ENCODE measurements at places on chromosomes 5 and 9.
A peak's percentile ranks its signal among the peaks of the same experiment; 100 is the strongest.

GRCh38 chr9:133946840-133947486 is 45.2 kb downstream of the VAV2 start:
- no peak for DNase-seq

DNA sequence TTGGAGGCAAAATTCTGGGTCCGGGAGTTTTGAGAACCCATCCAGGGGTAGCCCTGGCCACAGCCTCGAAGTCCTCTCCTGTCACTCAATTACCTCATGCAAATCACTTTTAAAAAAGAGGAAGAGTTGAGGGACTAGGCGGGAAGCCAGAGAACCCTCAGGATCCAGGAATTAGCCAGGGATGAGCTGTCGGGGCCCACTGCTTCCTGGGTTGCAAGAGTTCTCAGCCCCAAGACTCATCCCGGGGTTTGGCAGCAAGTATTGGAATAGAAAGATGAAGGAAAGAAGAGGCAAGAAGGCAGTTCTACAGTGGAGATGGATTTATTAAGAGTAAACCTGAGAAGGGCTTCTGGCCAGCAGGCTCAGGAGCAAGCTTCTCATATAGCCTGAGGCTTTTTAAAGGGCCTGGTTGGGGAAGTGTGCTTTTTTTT is 25.6 kb downstream of the C9orf50 start:
- no peak for DNase-seq

- DNase-seq = no peak
These were observed 480.7 kb downstream of the DMAC1 start for GRCh38 chr9:7318920-7319319.

GRCh38 chr9:99400184-99400731 is 178.2 kb downstream of the SEC61B start:
- DNase-seq = no peak

GRCh38 chr9:78525986-78526560 is 229.1 kb downstream of the PSAT1 start:
- DNase-seq = no peak

- DNase-seq = no peak
These were observed 120.6 kb downstream of the MSX2 start for GRCh38 chr5:174844971-174845370.

DNA sequence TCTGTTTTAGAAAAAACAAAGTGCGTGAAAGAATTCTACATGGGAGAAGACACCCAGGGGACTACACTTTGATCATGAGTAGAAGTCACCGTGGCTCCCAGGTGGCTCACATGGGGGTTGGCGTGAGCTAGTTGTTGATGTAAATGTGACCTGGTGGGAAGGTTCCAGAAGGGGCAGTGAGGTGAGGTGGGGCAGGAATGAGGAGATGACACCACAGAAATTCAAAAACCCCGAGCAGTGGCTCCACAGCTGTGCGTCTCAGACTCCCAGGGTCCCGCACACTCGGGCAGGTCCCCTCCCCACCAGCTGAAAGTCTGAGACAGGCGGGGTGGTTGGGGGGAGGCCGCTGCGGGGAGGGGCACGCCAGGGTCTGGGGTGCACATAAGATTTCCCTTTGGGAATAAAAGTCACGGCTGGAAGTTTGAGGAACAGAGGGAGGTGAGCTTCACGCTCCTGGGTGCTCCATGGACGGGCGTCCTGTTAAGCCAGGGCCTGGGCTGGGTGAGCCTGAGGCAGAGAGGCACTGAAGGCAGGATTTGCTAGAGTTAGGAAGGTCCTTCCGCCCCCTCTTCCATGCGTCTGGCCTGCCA is 29.9 kb downstream of the GLT6D1 start:
- no peak for DNase-seq

GRCh38 chr5:149360272-149360671 is 2.4 kb downstream of the PCYOX1L start:
- DNase-seq = no peak

DNA sequence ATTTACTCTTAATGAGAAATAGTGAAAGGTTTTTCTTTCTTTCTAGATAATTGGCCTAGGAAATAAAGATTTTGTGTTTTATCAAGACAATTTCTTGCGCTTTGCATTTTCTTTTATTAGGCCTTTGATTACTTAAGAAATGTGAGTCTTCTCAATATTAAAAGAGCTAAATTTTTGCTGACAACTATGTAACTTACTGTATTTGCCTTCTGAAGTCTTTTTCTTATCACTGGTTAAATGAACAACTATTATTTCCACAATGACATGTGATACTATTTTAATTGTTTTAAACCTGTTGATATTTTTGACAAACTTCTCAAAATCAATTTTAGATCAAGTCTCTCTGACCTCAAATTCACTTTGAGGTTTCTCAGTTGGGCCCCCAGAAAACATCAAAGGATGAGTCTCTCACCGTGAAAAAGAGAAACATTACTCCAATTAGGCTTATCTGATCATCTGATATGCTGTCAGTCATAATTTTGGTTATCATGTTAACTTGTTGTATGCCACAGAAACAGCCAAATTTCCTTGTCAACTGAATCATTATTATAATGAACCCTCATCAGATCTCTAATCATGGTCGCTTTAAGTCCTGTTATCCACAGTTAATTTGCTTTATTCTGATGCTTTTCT is 48.8 kb downstream of the RAPGEF1 start:
- no peak for DNase-seq

GRCh38 chr5:148808864-148809642 is 17.4 kb upstream of the ADRB2 start:
- DNase-seq = no peak

DNA sequence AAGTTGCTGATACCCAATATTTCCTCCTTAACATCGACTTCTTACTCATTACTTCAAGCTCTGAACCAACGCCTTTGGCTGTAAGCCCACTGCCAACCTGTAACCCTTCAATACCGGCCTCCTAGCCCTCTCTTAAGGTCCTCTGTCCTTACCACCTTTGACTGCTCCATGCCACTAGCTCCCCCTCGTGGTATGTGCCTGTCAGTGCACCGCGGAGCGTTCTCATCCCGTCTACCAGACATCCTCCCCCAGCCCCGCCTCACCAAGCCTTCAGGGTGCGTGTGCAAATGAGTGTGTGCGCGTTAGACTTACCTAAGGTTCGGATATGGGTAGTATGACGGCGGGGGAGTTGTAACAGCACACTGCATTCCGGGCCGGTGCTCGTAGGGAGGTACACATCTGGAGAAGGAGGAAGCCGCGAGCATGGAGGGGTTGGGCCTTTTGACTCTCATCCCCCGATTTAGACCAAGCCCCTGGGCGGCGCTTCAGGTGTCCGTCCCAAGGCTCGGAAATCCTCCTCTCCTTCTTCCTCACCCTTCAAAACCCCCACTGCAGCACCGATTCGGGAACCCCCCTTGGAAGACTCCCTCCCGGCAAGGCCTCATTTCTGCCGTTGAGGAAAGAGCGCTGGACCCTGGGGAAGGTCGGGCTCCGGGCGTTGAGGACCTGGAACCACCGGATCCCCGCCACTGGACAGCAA is 2.8 kb upstream of the MYORG start:
- DNase-seq = peak; percentile 87

GRCh38 chr5:176722757-176723156 is 75.5 kb downstream of the TSPAN17 start:
- DNase-seq = no peak

DNA sequence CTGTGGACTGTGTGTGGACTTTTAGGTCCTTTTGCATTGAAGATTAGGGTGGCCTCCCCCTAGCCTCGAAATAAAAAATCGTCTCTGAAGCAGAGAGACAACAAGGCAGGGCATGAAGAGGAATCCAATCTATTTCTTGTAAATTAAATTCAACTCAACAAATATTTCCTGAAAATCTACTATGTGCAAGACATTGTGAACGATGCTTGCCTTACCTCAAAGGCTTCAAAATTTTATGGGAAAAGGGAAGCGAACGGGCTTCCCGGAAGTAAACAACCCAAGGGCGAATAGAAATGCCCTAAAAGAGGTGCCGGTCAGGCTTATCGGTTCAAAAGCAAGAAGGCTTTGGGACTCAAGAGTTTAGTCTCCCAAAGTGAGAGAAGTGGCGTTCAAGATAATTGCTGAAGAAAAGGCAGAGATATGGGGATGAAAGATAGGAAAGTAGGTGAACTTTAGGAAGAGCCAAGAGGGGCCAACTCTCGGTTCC is 525 bp downstream of the KIF24 start:
- DNase-seq = no peak

DNA sequence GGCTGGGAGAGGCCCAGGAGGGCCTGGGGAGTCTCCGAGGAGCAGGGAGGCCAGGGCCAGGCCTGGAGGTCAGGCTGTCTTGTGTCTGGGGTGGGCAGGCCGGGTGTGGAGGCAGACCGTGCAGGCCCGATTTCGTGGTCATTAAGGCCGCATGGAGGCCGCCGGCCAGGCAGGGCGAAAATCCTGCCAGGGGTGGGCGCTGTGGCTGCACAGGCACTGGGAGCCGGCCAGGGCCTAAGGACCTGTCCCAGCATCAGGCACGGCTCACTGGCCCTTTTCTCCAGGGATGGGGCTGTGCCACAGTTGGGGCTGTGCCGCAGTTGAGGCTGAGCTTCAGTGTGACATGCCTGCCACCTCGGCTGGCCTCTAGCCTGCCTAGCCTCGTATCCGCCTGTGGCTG is 35.9 kb downstream of the ASS1 start:
- DNase-seq = no peak

DNA sequence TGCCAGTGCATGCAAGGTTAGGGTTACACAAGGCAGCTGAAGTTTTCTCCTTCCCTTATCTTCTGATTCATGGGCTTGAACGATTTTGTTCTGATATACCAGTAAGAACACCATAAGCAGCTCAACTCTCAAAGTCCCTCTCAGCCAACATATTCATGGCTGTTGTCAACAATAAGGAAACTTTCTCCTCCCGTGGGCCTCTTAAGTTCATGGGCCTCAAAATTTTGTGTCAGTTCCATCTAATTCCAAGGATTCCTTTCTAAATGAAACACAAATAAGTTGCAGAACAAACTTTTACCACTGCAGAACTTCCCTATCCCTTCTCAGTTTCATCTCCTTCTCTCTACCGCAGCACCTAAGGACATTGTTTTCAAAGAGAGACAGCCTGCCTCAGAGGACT is 23.6 kb upstream of the CAST start:
- DNase-seq = no peak

- DNase-seq = no peak
These were observed 56.9 kb downstream of the PAM start for GRCh38 chr5:102811972-102812371.
